ENCODE measurements at places on chromosomes 12 and 14.

- DNase-seq: peak; percentile 49
Measured at GRCh38 chr12:109994401-109995175, 1.6 kb downstream of the GIT2 start.

DNA sequence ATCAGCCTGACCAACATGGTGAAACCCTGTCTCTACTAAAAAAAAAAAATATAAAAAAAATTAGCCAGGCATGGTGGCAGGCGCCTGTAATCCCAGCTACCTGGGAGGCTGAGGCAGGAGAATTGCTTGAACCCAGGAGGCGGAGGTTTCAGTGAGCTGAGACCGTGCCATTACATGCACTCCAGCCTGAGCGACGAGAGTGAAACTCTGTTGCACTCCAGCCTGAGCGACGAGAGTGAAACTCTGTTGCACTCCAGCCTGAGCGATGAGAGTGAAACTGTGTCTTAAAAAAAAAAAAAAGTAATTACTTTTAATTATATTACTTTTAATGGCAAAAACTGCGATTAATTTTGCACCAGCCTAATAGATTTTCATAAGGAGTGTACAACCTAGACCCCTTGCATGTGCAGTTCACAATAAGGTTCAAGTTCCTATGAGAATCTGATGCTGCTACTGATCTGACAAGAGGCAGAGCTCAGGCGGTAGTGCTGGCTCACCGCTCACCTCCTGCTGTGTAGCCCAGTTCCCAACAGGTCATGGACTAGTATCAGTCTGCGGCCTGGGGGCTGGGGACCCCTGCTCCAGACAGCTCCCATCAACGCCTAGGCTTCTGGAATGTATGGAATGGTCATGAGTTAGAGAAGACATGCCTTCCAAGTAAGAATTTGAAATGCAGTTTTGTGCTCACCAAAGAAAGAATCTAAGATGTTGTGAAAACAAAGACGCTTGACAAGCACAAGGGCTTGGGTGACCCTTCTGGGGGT lies 10.1 kb downstream of the LTB4R start:
- DNase-seq: no peak

DNA sequence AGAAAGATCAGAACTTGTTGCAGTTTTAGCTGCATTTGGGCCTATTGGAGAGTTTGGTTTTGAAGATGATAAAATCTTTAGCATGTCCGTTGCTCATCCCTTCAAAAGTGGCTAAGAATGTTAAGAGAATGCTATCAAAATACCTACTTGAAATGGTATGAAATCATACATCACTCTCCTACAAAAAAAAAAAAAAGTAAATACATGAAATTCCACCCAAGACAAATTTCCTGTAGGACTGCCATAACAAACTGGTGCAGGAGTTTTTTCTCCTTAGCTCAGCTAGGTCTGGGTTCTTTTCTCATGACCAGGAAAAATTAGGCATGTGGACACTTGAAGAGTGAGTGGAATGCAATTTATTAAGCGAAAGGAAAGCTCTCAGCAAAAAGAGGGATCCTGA lies 15.9 kb upstream of the FAR2 start:
- no peak for DNase-seq

DNA sequence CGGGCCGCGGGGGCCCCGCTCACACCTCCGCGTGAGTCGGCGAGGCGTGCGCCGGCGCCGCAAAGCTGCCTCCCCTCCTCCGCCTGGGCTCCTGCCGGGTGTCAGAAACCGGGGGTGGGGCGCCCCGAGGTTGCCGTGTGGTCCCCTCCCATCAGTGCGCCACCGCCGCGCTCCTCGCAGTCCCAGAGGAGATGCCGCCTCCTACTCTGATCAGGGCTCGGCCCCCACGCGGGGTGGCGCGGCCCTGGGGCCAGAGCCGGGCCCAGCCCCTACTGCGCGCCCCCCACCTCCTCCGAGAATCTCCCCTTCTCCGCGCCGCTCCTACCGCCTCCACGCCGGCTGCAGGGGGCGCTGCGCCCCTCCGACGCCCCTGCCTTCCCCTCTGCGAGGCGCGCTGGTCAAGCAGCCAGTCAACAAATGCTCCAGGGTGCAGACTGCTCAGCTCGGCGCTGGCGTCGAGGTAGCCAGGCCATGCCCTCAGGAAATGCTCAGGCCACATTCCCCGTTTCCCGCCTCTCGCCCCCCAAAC lies 467 bp upstream of the JAG2 start:
- peak; percentile 34 for DNase-seq

DNA sequence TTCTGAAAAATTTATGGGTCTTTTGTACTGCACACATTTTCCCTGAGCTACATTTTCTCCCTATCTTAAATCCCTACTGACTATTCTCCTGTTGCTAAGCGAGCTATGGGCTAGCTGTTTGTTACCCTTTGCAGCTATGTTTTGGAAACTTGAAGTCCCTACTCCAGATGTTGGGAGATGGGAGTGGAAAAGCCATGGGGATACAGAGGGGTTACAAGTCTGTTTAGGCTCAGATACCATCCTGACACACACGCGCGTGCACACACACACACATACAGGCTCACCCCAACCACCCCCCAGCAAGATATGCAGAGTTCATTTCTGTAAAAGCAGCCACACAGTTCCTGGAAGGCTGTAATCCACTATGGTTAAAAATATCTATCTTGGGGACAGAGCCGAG lies 15.8 kb downstream of the ATP5MC2 start:
- DNase-seq: no peak

- no peak for DNase-seq
Measured at GRCh38 chr12:76264611-76265012, 83.6 kb downstream of the BBS10 start.

- no peak for DNase-seq
Measured at GRCh38 chr12:113299619-113300237, 35.2 kb downstream of the SLC8B1 start.

DNA sequence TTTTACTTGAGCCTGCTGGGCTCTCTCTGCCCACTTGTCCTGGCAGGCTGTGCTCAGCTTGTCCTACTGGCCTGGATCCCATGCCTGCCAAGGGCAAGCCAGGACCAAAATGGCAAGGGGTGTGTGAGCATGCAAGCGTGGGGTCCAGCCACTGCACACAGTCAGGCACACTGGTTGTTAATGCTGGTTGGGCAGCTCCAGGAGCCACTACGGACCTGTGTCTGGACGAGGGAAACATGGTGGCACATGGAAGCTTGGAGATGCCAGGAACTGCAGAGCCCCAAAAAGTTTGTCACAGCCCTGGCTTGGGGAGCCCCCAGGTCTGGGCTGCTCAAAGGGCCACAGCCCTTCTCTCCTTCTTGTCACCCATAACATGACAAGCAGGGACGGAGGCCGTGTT lies 83.8 kb downstream of the ACSS3 start:
- no peak for DNase-seq

DNA sequence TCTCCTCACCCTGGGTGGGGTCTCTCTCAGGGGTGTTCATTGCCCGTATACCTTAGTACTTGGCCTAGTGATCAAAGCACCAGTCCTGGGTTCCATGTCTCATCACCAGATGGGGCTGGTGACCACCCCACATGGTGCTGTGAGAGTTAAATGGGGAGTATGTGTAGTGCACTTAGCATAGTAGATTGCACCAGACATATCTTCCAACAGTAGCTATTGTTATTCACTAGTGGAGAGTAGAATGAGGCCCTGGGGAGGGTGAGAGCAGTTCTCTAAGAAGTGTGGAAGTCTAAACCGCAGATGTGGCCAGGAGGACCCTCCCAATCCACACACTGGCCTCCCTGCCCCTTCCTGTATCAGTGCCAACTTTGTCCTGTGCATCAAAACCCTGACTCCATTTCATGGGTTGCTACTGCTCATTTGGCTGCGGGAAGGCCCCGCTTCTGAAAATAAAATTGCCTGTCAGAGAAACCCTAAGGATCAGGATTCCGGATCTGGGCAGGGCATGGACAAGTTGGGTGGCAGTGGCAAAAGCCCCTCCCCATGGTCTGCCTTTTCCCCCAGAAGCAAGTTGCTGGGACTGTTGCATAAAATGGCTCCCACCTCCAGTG lies 4.4 kb downstream of the CD9 start:
- DNase-seq: no peak

DNA sequence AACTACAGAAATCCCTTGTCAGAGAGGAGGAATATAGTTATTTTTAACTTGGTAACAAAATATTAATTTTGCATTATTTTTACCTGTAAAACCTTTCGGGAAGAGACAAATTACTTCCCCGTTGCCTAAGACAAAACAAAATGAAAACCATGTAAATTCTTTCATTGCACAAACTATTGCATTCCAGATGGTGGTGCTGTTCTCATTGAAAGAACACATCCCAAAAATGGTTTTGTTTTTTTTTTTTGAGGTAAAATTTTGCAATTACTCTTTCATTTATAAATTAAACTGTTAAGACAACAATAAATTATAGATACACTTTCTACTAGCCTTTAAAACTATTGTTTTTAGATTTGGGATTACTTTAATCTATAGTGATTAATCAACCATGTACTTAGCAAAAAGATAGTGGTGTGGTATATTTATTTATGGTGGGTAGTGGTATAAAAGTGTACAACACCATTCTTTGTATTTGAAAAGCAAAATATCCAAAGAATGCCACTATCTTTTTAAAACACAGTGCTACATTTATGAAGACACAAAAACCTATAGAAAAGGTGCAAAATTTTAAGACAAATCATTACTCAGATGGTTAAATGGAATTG lies 115.5 kb downstream of the SLC38A1 start:
- DNase-seq: no peak

- DNase-seq: no peak
Measured at GRCh38 chr12:27896419-27896990, 76.0 kb downstream of the PTHLH start.

DNA sequence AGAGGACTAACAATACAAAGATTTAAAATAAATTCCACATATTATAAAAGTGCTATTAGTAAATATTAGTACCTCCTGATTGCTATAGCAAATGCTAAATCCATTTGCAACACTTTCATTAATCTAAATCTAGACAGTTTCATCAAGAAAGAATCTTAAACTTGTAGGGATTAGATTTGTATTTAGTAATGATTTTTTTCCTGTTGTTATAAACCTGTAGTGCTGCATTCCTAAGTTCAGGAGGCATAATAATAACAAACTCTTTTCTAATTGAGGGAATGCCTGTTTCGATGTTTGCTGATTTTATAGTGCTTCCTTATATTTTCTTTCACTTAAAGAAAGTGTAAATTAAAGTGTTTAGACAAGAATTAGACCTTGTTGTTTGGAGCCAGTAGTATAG lies 166.1 kb downstream of the FOXA1 start:
- no peak for DNase-seq

GRCh38 chr12:97757481-97758193 lies 295.0 kb downstream of the RMST start:
- no peak for DNase-seq

GRCh38 chr12:7970475-7971252 lies 34.7 kb upstream of the SLC2A3 start:
- DNase-seq: peak; percentile 80

DNA sequence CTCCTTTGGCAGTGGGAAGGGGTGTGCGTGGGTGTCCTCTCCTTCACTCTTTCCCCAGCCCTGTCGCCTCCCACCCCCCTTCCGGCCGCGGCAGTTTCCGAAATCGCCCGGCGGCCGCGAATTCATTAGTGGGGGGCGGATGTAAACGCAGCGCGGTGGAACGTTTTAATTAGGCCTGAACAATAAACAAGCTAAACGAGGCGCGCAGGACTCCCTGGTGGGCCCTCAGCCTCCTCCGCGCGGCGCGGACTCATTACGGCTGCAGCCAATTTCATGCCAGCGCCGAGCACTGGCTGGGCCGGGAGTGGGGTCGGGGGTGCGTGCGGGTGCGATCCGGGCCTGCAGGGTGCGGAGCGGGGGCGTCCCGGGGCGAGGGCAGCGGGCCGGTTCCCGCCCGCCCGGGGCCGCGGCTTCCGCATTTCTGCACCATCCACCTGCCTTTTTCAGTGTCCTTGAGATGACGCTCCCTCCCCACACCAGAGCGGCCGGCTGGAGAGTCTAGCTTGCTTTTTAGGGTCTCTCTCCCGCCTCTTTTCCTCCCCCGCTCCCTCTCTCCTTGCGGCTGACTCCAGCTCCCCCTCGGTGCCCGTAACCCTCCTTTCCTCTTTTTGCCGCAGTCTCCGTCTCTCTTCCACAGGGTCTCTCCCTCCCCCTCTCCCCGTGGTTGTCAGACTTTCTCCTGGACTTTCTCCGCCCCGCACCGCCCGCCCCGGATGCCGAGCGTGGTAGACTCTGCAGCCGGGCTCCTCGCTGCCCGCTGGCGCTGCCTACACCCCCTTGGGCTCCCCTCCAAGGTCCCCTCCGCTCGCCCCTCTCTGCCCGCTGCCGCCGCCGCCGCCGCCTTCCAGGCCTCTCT lies at the start of gene CISTR:
Gene CISTR, minus strand, starts transcription at position 644 of the 856 bp plus-strand sequence.
- DNase-seq: peak; percentile 50

DNA sequence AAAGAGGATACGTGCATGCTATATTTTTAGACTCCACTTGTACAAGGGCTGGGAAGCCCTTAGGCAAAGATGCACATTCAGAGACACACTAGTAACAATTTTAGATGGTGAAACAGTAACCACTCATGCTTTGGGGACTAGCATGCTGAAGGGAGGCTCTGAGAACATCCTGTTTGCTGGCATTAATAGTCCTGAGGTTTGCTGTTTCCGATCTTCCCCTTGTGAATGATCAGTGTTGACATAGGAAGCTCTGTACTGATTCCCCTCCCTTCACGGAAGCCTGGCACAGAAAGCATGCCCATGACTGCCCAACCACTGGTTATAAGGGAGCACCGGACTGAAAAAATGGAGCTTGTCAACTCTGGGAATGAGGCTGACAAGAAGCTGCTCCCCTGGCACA lies 164.6 kb downstream of the GCH1 start:
- DNase-seq: no peak

DNA sequence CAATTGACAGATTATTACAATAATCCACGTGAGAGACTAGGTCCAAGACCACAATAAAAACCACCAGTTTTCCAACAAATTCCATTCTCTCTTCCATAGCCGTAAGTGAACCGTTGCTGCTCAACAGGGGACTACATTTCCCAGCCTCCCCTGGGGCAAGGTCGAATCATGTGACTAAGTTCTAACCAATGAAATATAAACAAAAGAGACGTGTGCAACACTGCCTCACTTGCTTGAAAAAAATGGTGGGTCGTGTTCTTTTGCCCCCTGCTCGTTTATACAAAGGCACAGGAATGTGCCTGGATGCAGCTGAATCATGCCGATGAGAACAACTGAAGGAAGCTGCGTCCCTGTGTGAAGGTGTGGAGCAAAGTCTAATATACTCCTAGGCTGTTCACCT lies 51.1 kb downstream of the HSPB8 start:
- DNase-seq: no peak

DNA sequence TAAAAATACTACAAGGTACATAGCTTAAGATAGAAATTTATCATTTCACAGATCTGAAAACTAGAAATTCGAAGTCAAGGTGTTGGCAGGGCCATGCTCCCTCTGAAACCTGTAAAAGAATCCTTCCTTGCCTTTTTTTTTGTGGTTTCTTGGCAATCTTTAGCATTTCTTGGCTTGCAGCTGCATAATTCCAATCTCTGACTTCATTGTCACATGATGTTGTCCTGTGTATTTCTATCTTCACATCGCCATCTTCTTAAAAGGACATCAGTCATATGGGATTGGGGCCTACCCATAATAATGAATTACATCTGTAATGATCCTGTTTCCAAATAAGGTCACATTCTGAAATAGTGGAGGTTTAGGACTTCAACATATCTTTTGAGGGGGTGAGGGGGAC lies 250.4 kb downstream of the TMTC2 start:
- DNase-seq: no peak

- DNase-seq: no peak
Measured at GRCh38 chr12:114743799-114744198, 59.8 kb upstream of the TBX3 start.

- no peak for DNase-seq
Measured at GRCh38 chr12:115964626-115965025, 312.9 kb downstream of the MED13L start.

GRCh38 chr12:77087427-77087826 lies 22.1 kb upstream of the E2F7 start:
- no peak for DNase-seq
